MV-4-11 (cell line): ENCODE measurements at places on chromosomes 5 and 9.

DNA sequence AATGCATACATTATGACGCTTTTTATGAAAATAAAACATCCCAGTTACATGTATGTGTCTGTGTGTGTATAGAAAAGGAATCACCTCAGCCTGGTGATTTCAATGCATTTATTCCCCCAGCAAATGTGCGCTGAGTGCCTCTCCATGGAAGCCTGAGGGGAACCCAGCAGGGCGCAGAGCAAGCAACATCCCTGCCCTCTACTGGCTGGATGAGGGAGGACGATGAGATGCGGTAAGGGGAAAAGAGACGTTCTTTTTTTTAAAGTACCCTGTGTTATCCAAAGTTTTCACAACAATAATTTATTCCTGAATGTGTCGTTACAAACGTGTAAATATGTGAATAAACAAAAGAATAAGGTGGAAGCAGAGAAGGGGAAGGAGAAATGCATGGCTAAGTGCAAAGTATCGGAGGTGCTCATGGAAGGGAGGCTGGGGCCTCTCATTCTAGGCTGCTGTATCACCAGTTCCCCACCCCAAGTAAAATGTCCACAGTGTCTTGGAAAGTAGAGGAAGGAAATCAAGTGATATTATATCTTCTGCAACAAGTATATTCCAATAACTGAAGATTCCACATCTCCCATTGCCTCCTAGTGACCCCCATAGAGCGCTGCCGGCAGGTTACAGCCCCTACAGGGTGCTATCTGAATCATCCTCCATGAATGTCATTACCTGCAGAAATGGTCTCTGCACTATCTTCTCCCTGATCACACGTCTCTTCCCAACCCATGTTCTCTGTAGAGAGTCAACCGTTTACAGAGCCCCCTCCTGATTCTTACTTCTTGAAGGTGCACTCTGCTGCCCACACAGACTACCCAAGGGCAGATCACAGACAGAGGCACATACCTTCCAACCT lies 13.0 kb upstream of the ABLIM3 start:
- DNase-seq, result peak; percentile 15

GRCh38 chr5:66840511-66841013 lies 244.4 kb downstream of the MAST4 start:
- DNase-seq, result peak; percentile 95

- no peak for DNase-seq
These were observed 376.1 kb downstream of the BRINP1 start for GRCh38 chr9:118992813-118993794.

DNA sequence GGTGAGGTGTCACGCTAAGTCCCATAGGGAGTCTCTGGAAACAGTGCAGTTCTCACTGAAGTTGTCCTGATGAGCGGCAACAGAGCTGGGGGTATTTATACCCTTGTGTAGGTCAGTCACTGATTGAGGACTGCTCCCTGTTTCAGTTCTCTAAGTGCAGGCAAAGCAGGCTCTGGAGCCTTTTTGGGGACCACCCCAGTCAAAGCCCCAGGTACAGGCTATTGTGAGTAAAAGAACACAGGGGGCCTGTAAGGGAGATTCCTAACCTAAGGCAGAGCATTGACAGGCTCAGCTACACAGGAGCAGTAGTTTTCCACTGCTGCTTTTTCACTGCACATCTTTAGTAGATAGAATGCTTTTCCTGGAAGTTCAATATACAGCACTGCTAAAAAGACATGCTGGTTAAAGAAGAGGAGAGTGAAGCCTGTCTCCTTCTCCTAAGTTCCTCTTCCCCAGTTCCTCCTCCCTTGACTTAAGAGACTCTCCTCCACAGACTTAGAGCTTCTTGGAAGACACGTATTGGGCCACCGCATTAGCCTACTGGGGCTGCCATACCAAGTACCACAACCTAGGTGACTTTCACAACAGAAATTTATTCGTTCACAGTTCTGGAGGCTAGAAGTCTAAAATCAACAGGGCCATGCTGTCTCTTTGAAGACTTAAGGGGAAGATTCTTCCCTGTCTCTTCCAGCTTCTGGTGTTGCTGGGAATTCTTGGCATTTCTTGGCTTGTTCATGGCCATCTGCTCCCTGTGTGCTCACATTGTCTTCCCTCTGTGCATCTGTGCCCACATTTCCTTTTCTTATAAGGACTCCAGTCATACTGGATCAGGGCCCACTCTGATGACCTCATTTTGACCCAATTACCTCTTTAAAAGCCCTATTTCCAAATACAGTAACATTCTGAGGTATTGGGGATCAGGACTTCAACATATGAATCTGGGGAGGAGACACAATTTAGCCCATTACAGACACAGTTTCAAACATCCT lies 221.0 kb downstream of the ESM1 start:
- peak; percentile 79 for DNase-seq

GRCh38 chr9:14273696-14274121 lies 40.2 kb downstream of the NFIB start:
- DNase-seq, result no peak

DNA sequence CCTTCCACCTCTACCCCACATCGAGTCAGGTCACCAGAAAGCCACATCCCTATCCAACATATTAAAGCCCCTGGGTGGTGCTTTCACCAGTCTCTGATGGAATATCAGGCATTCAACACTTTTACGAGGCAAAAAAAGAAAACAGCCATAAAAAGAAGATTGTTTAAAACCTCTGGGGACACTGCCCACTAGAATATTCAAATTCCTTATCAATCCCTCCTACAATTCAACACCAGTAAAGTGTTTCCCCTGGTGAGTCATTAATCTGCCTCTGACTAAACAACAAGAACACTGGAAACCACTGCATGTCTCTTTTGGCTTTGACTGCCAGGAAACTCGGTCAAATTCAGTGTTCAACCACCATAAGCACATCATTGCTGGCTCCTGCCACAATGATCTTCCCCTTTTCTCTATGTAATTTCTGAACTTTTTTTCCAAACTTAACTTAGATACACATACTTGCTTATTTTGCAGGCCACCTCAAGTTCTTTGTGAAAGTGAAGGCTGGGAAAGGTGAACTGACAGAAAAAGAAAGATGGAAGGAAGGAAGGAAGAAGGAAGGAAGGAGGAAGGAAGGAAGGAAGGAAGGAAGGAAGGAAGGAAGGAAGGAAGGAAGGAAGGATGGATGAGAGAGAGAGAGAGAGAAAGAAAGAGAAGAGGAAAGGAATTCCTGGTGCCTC lies 105.3 kb downstream of the PAX5 start:
- peak; percentile 80 for DNase-seq

DNA sequence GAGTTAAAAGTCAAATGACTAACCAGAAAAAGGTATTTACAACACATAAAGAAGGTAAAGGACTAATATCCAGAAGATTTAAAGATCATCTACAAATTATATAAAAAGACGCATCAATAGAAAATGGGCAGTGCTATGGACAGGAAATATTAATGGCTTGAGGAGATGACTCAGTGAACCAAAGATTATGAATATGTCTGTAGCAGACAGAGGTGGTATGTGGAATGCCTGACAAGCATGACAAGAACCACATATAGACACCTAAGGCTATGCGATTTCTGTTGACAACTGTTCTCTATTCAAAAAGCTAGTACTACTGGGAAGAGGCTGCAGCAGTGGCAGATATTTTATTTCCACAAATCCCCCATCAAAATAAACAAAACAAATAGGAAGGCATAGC lies 177.0 kb upstream of the SH3GL2 start:
- no peak for DNase-seq

- DNase-seq, result no peak
These were observed 28.0 kb upstream of the MAP1B start for GRCh38 chr5:72079288-72079687.

- peak; percentile 33 for DNase-seq
These were observed 664.9 kb downstream of the TAF11L14 start for GRCh38 chr5:18299166-18299565.

DNA sequence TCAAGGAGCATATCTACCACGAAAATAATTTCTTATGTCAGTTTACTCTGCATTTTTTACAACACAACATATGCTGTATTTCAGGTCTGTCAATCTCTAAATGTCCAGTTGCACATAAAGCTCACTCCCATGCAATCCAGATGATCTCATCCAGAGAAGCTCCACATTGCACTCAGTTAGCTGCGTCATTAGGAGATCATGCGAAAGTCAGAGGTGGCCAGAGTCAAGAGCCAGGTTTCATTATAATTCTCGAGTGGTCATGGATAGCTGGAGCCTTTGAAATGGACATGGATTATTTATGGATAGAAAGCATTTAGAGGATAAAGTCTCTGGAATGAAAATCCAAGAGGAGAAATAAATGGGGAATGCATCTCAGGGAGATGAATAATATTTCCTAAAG lies 232.3 kb downstream of the GAS1 start:
- no peak for DNase-seq

DNA sequence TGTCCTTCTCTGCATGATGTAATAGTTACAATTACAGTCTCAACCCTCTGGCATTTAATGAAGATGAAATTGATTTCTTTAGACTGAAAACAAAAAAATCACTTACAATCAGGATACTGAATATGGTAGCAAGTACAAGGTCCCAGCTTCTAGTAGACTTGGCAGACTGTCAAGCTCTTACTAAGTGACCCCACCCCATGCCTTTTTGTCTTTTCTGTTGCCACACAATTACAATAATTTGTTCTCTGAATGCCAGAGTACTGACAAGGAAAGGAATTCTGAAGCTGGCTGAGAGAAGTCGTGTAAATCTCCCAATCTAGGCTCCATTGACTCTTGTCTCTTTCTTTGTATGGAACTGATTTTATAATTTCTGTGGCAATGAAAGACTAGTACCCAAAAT lies 154.2 kb downstream of the TMC1 start:
- DNase-seq, result no peak
